Neural crest cell (in vitro differentiated cells): ENCODE measurements at places on chromosomes 1 and 21. TPM values are rescaled to one million over a fixed set of nuclear protein-coding genes. Genes with fewer than 3 reads are reported as not detected.

The CDA gene
- total RNA-seq: not detected in 2 replicates

The SLC44A3 gene
- total RNA-seq: 0.64 and 0.77 TPM in 2 replicates

The SHISA4 gene
- 10.8 and 11.7 TPM in 2 replicates for total RNA-seq

The PTPRU gene
- 4.8 and 5.1 TPM in 2 replicates for total RNA-seq

- no peaks in the 10 kb centered on the region for H3K27me3 ChIP-seq
- no peaks in the 10 kb centered on the region for H3K36me3 ChIP-seq
- no peak overlapping the region for H3K27ac ChIP-seq
- H3K4me1 ChIP-seq: no peaks in the 10 kb centered on the region
- no peak overlapping the region for H3K4me3 ChIP-seq
These were observed 26.4 kb downstream of the LRRC53 start for GRCh38 chr1:74486036-74486435.

- H3K27ac ChIP-seq: no peak overlapping the region
- peak; percentile 58 for DNase-seq
- peaks cover 51% of the 10 kb centered on the region for H3K4me1 ChIP-seq
- H3K36me3 ChIP-seq: no peaks in the 10 kb centered on the region
These were observed 2.3 kb upstream of the RUNX1 start for GRCh38 chr21:35051287-35051818.

DNA sequence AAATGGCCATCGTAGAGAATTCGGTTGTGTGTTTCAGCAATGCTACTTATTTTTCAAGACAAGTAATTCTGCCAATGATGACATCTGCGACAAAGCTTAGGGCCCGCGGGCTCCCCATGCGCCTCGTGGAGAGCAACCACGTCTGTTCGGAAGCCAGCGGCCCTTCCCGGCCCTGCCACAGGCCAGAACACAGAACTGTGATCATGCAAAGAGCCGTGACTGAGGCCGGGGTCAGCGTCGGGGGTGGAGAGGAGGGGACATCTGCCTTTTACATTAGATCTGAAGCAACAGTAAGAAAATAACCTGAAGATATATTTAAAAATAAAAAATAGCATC lies 103.7 kb downstream of the PGBD5 start:
- no peak overlapping the region for H3K27ac ChIP-seq
- H3K36me3 ChIP-seq: peaks cover 3% of the 10 kb centered on the region
- no peaks in the 10 kb centered on the region for H3K4me1 ChIP-seq
- DNase-seq: no peak

DNA sequence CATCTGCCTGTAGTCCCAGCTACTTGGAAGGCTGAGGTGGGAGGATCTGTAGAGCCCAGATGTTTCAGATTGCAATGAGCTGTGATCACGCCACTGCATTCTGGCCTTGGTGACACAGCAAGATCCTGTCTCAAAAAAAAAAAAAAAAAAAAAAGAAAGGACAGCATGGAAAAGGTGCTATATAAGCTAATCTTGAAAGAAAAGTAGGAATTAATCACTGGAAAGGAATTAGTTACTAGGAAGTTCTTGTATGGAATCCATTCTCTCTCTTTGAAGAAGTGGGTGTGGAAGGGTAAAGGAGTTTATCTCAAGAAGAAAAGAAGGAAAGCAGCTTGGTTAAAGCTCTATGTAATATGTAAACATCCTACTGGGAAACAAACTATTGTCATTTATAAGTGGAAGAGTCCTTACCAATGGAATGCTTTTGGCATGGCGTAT lies 339.2 kb downstream of the DPYD start:
- no peak for DNase-seq
- H3K36me3 ChIP-seq: peaks cover 3% of the 10 kb centered on the region
- no peak overlapping the region for H3K27ac ChIP-seq
- no peaks in the 10 kb centered on the region for H3K27me3 ChIP-seq

DNA sequence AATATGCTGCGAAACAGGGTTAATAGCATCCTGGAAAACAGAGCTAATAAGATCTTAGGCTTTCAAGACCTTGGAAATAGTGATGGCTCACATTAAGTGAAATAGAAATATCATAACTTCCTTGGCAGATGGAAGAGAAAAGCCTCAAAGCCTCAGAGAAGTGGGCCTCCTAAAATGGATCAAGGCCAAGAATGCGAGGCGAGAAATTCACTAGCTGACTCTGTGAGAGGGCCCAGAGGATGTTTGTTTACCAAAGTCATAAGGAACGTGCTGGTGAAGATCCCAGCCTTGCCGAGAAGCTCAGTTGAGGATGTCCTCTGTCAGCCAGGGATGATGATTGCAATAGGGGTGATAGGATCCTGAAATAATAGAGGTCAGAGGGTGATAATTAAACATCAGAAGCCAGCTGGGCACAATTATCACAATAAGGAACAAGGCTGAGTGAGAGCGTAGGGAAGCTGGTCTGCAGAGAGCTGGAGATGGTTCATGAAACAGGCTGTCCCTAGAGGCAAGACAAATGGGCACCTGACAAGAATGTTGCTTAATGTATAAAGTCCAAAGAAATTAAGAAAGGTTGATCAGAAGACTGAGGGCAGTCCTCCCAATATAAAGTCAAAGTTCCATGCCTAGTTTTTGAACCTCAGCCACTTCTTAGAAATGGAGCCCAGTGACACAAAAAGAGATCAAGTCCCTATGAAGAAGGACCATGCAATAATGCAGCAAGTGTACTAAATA lies 101.7 kb upstream of the COG2 start:
- H3K4me3 ChIP-seq: no peak overlapping the region
- no peaks in the 10 kb centered on the region for H3K27me3 ChIP-seq
- H3K4me1 ChIP-seq: peaks cover 4% of the 10 kb centered on the region
- H3K36me3 ChIP-seq: peaks cover 2% of the 10 kb centered on the region
- no peak overlapping the region for H3K27ac ChIP-seq

GRCh38 chr1:61925591-61926298 lies 183.5 kb downstream of the PATJ start:
- H3K4me1 ChIP-seq: no peaks in the 10 kb centered on the region
- H3K27ac ChIP-seq: no peak overlapping the region
- no peaks in the 10 kb centered on the region for H3K36me3 ChIP-seq
- no peak overlapping the region for H3K4me3 ChIP-seq
- H3K27me3 ChIP-seq: no peaks in the 10 kb centered on the region

DNA sequence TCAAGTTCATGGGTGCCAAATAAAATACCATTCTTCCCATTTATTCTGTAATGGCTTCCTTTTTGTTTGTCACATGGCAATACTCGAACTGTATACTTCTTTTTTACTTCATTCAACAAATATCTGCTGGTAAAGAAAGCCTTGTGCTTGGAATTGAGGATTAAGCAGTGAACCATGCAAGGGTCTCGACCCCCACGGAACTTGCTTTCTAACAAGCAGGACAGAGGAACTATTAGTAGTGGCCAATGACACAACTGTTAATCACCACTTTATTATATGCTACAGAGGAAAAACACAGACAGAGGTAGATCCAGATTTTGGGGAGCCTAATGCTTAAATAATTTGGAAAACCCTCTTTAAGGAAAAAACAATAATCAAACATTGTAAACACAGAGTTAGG lies 542.2 kb downstream of the DPYD start:
- H3K36me3 ChIP-seq: no peaks in the 10 kb centered on the region
- no peak overlapping the region for H3K4me3 ChIP-seq
- DNase-seq: no peak
- H3K27ac ChIP-seq: peak overlapping the region; percentile 53
- peaks cover 9% of the 10 kb centered on the region for H3K4me1 ChIP-seq
